ENCODE measurements at places on chromosomes 4 and X. TPM values are rescaled to one million over a fixed set of nuclear protein-coding genes. Genes with fewer than 3 reads are reported as not detected.

GRCh38 chrX:776529-777230 lies 146.1 kb downstream of the SHOX start:
- H3K4me1 ChIP-seq: no peaks in the 10 kb centered on the region
- H3K27me3 ChIP-seq: no peaks in the 10 kb centered on the region

DNA sequence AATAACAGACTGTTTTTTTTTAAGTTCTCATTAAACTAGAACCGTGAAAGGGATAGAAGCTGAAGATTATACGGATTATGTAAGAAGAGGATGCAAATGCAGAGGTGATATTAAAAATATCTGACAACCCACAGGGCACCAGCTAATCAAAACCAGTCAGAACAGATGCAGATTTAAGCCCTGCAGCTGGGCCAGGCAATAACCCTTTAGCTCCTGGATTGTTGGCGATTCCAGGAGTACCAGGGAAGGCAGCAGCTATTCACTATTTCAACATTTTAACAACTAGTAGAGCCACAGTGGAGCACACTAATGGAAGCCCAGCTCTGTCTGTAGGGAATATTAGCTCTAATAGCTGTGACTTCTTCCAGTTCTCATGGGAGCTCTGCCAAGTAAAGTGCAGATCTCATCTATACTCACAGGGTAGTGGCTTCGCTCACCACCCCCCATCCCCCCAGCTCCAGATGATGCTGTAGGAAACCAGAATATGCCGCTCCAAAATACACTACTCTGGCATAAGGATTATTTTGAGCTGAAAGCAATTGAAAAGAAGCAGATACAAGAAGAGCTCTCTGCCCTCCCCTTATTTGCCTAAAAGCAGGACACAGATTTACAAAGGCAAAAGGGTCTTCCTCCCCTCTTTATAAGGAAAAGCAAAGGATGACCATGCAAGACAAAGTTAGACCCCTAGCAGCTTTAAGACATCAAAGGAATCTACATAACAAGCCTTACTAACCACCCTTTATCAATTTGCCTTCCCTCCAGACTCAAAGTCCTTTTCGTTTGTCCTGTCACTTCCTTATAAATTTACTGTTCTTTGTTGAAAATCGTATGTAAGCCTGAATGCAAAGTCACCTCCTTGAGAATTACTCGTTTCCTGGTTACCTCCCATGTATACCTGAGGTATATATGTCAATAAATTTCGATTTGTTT lies 13.7 kb downstream of the SCD5 start:
- no peaks in the 10 kb centered on the region for H3K27me3 ChIP-seq
- peaks cover 45% of the 10 kb centered on the region for H3K4me1 ChIP-seq
- H3K4me3 ChIP-seq: peak overlapping the region; percentile 40
- no peaks in the 10 kb centered on the region for H3K36me3 ChIP-seq

GRCh38 chr4:95165926-95166524 lies 382.7 kb downstream of the UNC5C start:
- H3K27me3 ChIP-seq: no peaks in the 10 kb centered on the region
- H3K4me1 ChIP-seq: no peaks in the 10 kb centered on the region
- peak; percentile 50 for DNase-seq
- H3K27ac ChIP-seq: no peak overlapping the region

GRCh38 chr4:4416981-4417380 lies 30.1 kb downstream of the NSG1 start:
- no peak overlapping the region for H3K27ac ChIP-seq
- DNase-seq: no peak
- H3K36me3 ChIP-seq: peaks cover 14% of the 10 kb centered on the region
- no peaks in the 10 kb centered on the region for H3K4me1 ChIP-seq

DNA sequence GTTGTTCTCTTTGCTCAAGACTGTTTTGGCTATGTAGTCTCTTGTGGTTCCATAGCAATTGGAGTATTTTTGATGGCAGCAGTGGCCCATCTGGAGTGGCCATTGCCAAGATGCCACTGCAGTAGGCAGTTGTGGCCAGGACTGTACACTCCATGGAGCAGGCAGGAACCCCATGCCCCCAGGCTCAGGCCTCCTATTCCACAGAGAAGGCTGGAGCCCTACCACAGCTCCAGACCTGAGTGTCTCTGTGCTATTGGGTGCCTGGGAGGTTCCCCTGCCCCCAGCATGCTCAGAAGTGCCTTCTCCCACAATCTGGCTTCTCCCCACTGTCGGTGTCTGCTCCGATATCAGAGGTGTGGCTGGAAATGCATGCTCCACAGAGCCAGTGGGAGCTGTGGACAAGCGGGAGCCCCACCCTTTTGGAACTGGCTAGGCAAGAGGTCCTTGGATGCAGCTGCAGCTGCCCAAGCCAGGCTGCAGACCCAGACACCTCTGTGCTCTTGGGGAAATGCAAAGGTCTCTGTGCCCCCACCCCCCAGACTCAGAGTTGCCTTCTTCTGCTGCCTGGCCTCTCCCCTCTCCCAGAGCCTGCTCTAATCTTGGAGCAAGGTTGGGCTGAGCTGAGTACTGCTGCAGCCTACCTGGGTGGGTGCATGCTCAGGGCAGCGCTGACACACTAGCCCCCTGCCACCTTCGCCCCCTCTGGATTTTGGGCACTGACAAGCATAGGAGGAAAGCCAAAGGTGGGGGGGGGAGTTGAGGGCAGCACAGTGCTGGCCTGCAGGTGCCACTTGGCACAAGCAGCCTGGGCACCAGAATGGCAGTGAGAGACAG lies 46.6 kb upstream of the UBE2NL start:
- H3K27me3 ChIP-seq: no peaks in the 10 kb centered on the region
- no peak overlapping the region for H3K27ac ChIP-seq
- DNase-seq: no peak

- no peaks in the 10 kb centered on the region for H3K27me3 ChIP-seq
- no peak for DNase-seq
- H3K27ac ChIP-seq: no peak overlapping the region
- no peaks in the 10 kb centered on the region for H3K4me1 ChIP-seq
- H3K36me3 ChIP-seq: no peaks in the 10 kb centered on the region
These were observed 10.0 kb downstream of the NLGN3 start for GRCh38 chrX:71154641-71155040.

- H3K36me3 ChIP-seq: no peaks in the 10 kb centered on the region
- no peak overlapping the region for H3K4me3 ChIP-seq
- H3K27ac ChIP-seq: no peak overlapping the region
- no peak for DNase-seq
- H3K27me3 ChIP-seq: no peaks in the 10 kb centered on the region
- no peaks in the 10 kb centered on the region for H3K4me1 ChIP-seq
These were observed 66.3 kb downstream of the TAB3 start for GRCh38 chrX:30822764-30823163.

DNA sequence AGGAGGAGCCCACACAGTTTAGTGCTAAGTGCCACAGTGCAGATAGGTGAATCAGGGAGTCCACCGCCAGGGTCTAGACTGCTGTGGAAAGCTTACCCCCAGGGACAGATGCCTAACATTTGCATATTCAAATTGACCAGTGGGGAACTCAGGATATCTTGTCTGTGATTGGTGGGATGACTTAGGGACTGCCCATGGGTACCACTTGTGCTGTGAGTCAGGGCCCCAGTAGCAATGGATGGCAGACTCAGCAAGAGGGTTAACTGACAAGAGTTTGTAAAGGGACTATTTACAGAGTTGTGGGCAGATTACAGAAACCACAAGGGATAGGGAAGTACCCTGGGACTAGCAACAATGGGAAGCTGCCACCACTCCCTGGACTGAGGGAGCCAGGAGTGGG lies 282.1 kb downstream of the BCOR start:
- H3K27ac ChIP-seq: no peak overlapping the region
- no peaks in the 10 kb centered on the region for H3K36me3 ChIP-seq
- no peaks in the 10 kb centered on the region for H3K27me3 ChIP-seq

GRCh38 chr4:131091896-131092295 lies 1995.9 kb downstream of the C4orf33 start:
- H3K36me3 ChIP-seq: no peaks in the 10 kb centered on the region
- no peaks in the 10 kb centered on the region for H3K27me3 ChIP-seq
- DNase-seq: peak; percentile 39

GRCh38 chr4:44438687-44439086 lies 9.9 kb downstream of the KCTD8 start:
- H3K27ac ChIP-seq: no peak overlapping the region
- no peaks in the 10 kb centered on the region for H3K36me3 ChIP-seq
- no peak overlapping the region for H3K4me3 ChIP-seq

GRCh38 chr4:113847710-113848109 lies 86.2 kb upstream of the CAMK2D start:
- no peaks in the 10 kb centered on the region for H3K27me3 ChIP-seq
- no peaks in the 10 kb centered on the region for H3K36me3 ChIP-seq
- no peaks in the 10 kb centered on the region for H3K4me1 ChIP-seq

- no peak for DNase-seq
- no peak overlapping the region for H3K27ac ChIP-seq
- no peak overlapping the region for H3K4me3 ChIP-seq
- H3K27me3 ChIP-seq: no peaks in the 10 kb centered on the region
These were observed 263.3 kb upstream of the GPRIN3 start for GRCh38 chr4:89570931-89571330.

DNA sequence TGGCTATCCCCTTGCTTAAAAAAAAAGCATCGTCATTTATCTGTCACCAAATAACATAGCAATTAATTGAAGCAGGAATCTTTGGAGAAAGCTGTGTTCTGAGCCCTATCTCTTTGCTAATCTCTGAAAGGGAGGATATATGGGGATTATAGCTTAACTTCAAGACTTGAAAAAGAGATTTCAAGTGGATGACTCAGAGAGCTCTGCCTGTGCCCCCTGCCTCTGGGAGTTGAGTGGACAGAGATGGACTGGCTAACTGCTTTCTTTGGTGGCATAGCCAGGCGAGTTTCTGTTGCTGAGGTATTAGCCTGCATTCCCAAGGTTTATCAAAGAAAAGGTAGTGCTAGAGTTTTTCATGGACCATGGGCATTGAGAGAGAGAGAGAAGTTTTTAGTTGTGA lies 91.6 kb downstream of the DDIT4L start:
- DNase-seq: no peak
- no peaks in the 10 kb centered on the region for H3K36me3 ChIP-seq
- peaks cover 2% of the 10 kb centered on the region for H3K4me1 ChIP-seq
- H3K27ac ChIP-seq: no peak overlapping the region
- H3K4me3 ChIP-seq: no peak overlapping the region

- no peak overlapping the region for H3K4me3 ChIP-seq
- no peaks in the 10 kb centered on the region for H3K36me3 ChIP-seq
- H3K4me1 ChIP-seq: no peaks in the 10 kb centered on the region
- no peak for DNase-seq
- no peaks in the 10 kb centered on the region for H3K27me3 ChIP-seq
These were observed 80.0 kb upstream of the CLCN4 start for GRCh38 chrX:10076765-10077164.

DNA sequence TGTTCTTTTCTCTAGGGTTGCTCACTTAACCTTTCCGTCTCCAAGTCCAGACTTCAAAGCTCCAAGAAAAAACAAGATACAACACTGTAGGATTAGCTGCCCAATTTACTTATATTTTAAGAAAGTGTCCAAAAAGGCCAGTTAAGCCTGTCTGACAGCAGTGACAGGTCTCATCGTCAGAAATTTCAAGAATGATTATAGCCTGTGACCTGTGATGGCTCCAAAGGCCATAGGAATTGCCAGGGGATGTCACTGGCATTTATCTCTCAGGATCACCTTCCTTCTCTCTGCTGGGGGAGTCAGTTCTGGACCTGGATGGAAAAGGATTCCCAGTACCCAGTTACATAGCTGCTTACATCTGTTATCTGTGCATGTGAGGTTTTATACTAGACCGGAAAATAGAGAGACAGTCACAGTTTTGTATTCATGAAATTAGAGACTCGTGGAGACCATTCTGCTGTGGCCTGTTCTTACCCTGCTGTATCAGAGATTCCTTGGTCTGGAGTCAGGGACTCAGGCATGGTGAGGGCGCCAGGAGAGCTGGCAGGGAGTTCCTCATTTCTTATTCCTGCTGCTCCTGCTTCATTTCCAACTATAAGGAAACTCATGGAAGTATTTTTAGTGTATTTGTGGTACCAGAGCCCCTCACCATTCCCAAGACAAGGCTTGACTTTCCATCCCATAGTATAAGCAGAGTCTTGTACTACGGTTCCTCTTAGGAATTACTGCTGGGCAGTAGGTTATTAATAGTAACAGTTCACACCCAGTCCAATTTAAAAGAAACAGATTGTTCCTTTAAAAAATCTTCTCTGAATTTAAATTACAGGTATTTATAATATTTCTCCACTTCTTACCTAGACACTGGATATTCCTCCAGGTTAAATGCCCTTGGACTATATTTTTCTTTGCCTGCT lies 220.8 kb downstream of the SHROOM3 start:
- no peak overlapping the region for H3K27ac ChIP-seq
- H3K27me3 ChIP-seq: no peaks in the 10 kb centered on the region
- no peak overlapping the region for H3K4me3 ChIP-seq

DNA sequence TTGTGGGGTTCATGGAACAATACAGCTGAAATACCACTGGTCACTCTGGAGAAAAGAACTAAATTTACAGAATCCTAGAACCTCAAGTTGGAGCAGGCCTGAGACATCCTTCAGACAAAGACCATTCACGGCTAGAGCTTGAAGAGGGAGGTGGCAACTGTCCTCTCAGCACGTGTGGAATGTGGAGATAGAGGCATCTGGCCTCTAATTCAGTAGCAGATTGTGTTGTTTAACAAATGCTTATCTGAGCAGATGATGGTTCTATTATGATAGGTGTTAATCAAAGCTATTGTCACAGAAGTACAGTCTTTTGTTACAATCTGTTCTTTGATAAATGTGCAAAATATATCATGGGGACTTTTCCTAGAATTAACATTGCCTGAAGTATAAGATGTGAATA lies 121.7 kb upstream of the KCNIP4 start:
- DNase-seq: no peak
- H3K27me3 ChIP-seq: no peaks in the 10 kb centered on the region
- H3K4me1 ChIP-seq: no peaks in the 10 kb centered on the region
- no peak overlapping the region for H3K4me3 ChIP-seq
- no peak overlapping the region for H3K27ac ChIP-seq
- H3K36me3 ChIP-seq: no peaks in the 10 kb centered on the region

The S100P gene
- not detected for total RNA-seq

The MFAP3L gene
- total RNA-seq: 30.2 TPM

The GPR119 gene
- total RNA-seq: not detected

The TAF7L gene
- total RNA-seq: 0.27 TPM

The DMRTC1B gene
- not detected for total RNA-seq

The TEC gene
- total RNA-seq: 0.91 TPM

The CT47A7 gene
- total RNA-seq: not detected

The FOXO4 gene
- 13.7 TPM for total RNA-seq

The CTAG1B gene
- total RNA-seq: not detected

The CLGN gene
- total RNA-seq: 1.1 TPM

The AFF2 gene
- total RNA-seq: 8.9 TPM

The BEX3 gene
- 241 TPM for total RNA-seq

The HPGD gene
- 0.20 TPM for total RNA-seq

The TRIML1 gene
- not detected for total RNA-seq

The CXorf38 gene
- 12.8 TPM for total RNA-seq
